Endodermal cell (in vitro differentiated cells): ENCODE measurements at places on chromosomes 11 and 22.

DNA sequence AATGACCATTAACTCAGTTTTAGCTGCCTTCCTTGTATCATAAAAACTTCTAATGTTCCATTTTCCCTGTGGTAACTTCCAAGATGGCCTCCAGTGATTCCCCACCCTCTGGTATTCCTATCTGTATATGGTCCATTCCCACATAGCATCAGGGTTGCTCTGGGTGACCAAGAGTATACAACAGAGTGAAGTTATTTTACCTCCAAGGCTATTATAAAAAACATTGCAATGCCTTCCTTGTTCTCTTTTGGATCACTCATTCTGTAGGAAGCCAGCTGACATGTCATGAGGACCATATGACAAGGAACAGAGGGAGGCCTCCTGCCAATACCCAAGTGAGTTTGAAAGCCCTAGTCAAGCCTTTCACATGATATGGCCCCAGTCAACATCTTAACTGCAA lies 30.1 kb downstream of the ZNF280B start:
- no peak for DNase-seq

DNA sequence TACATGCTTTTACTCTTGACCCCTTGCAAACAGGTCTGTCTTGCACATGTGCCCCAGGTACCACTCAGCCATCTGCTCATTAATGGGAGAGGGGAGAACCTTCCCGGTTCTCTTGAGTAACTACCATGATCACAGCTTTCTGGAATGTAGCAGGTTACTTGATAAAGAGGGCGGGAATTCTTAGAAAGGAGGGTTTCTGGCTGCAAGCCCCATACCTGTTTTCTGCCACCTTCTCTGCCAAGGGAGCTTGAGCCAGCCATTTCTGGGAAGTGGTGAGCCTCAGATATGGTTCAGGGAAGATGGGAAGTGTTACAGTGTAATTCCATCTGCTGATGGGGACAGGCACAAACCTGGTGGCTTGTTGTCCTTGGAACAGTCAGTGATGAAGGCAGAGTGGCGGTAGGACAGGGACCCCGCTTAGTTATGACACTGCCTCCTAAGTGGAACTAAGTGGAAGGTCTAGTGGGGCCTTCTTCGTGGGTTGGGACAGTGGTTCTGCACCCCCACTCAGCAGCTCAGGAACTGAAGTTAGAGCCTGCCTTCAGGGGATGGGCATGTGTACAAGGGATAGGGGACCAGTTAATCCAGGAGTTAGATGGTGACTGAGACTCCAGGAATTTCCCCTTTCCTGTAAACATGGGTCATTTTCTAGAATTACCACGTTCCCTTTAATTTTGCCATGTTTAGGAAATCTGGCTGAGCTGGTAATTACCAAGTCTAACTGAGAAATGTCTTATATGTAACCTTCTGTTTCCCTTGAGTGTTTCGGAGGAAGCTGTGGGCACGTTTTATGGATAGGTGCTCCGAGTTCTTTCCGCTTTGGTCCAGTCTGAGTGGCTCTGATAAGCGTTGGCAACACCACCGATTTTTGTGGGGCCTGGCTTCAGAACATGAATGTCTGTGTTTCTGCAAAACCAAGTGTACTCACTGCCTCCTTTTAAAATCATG lies 35.3 kb downstream of the BCR start:
- DNase-seq = no peak

GRCh38 chr11:20002312-20003216 lies 157.7 kb downstream of the DBX1 start:
- DNase-seq = no peak

DNA sequence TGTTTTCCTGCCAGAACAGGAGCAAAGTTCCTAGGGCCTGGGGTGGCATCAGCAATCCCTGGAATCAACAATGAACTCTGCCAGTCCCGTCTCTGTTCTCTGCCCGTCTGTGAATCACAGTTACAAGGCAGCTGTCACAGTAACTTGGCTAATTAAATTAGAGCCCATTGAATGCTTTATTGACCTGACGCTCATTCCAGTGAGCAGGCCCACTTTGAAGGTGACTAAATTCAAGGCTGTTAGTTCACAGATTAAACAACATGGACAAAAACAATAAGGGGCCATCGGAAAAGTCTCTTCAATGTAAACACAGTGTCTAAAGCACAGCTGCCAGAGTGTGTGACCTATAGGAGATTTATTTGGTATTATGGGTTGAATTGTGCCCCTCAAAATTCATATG lies 17.7 kb upstream of the TMPRSS5 start:
- DNase-seq = no peak

DNA sequence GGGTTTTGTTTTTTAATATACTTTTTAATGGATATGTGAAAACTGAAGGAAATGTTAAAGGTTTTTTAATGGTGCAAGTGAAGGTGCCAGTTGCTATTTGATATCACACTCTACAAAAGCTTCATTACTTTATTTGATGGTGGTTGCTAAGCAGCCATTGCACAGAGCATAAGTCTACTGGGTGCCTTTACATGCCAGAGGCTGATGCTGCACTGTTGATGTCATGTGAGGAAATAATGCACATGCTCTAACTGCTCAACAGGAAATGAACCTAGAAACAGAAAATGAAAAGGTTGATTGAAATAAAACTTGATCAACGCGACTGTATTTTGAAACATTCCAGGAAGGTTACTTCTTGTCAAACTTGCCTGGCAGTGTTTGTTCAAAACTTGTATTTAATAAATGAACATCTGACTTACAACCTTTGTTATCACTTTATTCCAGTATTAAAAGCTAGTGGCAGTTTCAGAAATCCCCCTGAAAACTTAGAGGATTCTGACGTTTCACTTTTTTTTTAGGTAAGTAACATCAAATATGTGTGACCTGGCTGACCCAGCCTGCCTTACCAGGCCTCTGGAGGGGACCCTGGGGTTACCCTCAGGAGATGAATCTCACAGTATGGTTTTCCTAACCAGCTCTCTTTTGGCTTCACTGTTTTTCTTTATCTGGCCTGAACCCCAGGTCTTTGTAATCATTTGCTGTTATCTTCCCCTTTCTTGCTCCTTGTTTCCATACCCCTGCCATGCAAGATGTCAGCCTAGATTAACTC lies 2.4 kb upstream of the ATP5MG start:
- no peak for DNase-seq

- no peak for DNase-seq
These were observed 47.0 kb downstream of the CDPF1 start for GRCh38 chr22:46202897-46203600.

DNA sequence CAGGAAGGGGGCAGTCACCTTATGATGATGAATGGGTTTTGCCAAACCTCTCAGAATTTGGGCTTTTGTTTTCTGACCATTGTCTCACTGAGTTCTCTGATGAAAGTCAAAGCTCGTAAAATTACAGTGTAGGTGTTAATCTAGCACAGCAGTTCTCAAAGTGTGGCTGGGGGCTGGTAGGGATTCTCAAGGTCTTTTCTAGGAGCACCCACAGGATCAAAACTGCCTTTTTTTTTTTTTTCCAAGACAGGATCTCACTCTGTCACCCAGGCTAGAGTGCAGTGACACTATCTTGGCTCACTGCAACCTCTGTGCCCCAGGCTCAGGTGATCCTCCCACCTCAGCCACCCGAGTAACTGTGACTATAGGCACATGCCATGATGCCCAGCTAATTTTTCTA lies 66.1 kb downstream of the C22orf31 start:
- DNase-seq = no peak
